Epithelial cell of prostate (primary cell): ENCODE measurements at places on chromosomes 3 and 15.

GRCh38 chr3:3778216-3778615 is 21.0 kb upstream of the LRRN1 start:
- DNase-seq, result no peak

DNA sequence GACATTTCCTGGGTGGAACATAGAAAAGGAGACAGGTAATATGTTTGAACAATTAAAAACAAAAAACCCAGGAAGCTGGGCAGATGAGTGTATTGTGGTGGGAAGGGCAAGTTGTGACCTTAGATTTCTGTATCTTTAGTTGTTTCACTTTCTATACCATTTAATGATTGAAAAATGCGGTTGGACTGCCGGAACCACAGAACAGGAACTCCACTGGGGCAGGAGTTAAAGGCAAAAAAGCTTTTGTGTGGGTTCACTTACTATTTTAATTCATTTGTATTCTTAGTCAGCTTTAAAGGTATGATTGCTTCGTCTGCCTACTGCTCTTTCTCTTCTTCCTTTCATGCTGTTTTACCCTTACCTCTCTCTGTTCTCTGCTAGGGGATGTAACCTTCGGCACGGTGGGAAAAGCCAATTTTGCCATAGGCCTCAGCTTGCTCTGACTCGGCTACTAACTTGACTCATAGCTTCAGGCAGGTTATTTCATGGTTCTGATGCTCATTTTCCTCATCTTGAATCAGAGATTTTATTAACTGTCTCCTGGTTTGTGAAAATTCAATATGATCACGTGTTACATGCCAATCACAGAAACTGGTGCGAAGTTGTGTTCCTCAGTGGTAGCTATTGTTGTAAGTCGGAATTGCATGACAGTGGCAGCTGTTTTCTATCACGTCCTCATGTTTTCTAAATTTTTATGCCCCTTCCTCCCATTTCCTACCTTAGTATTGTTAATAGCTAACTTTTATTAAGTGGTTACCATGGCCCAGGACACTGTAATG is 1.6 kb upstream of the MCTP2 start:
- DNase-seq, result peak; percentile 48

DNA sequence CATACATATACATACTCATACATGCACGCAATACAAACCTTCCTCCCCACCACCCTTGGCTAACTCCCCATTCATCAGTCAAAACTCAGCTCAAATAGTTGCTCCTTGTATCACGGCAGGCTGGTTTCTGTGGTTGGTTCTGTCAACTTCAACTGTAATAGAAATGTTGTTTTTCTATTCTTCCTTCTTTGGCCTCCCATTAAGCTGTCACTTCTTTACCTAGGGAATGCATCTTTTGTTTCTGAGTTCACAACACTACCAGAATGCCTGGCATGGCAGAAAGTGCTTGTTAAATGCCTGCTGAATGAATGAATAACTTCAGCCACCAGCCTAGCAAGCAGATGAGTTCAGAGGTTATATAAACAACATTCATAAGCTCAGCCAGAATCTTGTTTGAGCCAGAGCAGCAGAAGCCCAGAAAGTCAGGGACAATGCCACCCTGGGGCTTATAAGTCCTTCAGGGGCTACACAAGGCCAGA is 63.1 kb downstream of the B3GALNT1 start:
- peak; percentile 29 for DNase-seq

DNA sequence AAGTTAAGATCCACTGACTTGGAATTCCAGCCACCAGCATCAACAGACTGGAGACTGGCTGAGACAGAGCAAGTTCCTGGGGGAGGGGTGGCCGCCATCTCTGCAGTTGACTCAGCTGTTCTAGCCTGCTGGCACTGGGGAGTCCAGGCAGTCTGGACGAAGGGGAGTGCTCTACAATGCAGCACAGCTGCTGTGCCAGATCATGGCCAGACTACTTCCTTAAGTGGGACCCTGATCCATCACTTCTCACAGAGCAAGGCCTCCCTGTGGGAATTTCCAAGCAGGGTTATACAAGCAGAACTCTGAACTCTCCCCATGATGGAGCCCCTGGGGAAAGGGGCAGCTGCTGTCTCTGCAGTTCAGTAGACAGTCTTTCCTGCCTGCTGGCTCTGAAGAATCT is 35.2 kb downstream of the PYGO1 start:
- DNase-seq, result no peak

- no peak for DNase-seq
Measured at GRCh38 chr3:107847791-107848190, 243.0 kb downstream of the CD47 start.

DNA sequence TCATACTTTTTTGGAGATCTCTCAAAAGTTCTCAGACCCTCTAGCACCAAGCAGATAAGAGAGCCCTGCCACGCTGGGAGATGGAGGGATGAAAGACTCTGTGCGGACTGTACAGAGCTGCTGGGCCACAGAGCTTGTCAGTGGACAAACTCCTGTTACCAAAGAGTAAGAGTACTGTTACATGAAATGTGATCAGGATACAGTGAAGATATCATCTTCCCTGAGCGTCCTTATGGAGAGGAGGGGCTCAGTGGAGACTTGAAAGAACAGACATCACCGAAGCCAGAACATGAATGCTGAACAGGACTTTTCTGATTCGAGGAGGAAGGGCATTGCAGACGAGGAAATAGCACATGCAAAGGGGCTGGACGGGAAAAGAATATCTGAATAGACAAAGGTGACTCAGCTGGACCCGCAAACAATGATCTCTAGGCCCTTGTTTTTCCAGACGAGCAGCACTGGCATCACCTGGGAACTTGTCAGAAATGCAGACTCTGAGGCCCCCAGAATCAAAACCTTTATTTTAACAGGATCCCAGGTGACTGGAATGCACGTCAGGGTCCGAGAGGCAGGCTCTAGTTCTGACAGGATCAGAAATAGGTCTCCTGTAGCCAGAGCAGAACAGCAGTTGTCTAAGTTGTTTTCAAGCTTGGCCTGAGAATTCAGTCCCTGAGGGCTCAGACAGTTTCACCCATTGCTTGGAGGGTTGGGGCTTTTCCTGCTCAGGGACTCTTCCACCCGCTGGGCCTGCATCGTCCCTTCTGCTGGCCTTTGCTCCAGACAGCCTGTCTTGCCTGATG is 277.9 kb downstream of the RPLP1 start:
- DNase-seq, result no peak

- DNase-seq, result no peak
Measured at GRCh38 chr3:52393959-52394670, 50.8 kb downstream of the SEMA3G start.

DNA sequence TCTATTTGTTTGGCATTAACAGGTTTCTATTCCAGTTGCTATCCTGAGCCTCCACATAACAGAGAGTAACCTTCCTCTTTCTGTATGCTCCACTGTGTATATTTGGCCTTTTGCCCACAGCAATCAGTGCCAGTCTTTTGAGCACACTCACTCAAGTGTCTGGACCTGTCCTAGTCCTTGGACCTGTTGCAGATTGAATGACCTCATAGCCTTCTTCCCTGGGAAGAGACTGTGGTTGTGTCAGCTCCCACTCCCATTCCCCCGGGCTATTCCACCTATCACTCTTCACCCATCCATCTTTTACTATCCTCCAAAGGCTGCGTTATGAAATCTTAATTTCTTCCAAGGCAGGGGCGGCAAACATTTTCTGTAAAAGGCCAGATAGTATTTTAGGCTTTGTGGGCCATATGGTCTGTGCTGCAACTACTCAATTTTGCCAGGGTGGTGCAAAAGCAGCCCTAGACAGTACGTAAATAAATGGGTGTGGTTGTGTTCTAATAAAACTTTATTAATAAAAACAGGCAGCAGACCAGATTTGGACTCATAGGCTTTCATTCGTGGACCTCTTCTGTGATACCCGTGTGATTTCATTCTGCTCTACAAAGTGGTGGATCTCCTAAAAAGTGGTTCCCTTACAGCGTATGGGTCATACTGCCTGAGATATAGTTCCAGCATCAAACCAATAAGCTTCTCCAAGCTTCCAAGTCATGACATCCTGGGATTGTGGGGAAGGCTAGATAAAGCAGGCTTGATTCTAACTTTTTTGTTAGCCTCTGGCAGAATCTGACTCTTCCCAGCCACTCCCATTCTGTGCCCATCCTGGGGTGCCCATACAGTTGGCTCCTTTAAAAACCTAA is 57.4 kb downstream of the CDAN1 start:
- peak; percentile 90 for DNase-seq

- peak; percentile 10 for DNase-seq
Measured at GRCh38 chr3:45760878-45761711, 35.2 kb downstream of the SLC6A20 start.

GRCh38 chr3:118128886-118129285 is 905.8 kb downstream of the IGSF11 start:
- DNase-seq, result peak; percentile 51

- DNase-seq, result no peak
Measured at GRCh38 chr3:83317605-83318004, 1556.2 kb upstream of the GBE1 start.

- no peak for DNase-seq
Measured at GRCh38 chr3:77648214-77648613, 608.3 kb downstream of the ROBO2 start.

GRCh38 chr3:43014956-43015355 is 35.8 kb downstream of the GASK1A start:
- DNase-seq, result no peak

- no peak for DNase-seq
Measured at GRCh38 chr3:17307482-17307881, 422.7 kb downstream of the PLCL2 start.

- no peak for DNase-seq
Measured at GRCh38 chr15:89912674-89913396, at the start of gene ARPIN. ARPIN (minus strand) TSS chr15:89912952; CDS start chr15:89912835, 117 bp downstream.

GRCh38 chr3:192731233-192731632 is 3.9 kb upstream of the FGF12 start:
- no peak for DNase-seq

GRCh38 chr15:49191892-49192291 is 21.8 kb downstream of the GALK2 start:
- no peak for DNase-seq

DNA sequence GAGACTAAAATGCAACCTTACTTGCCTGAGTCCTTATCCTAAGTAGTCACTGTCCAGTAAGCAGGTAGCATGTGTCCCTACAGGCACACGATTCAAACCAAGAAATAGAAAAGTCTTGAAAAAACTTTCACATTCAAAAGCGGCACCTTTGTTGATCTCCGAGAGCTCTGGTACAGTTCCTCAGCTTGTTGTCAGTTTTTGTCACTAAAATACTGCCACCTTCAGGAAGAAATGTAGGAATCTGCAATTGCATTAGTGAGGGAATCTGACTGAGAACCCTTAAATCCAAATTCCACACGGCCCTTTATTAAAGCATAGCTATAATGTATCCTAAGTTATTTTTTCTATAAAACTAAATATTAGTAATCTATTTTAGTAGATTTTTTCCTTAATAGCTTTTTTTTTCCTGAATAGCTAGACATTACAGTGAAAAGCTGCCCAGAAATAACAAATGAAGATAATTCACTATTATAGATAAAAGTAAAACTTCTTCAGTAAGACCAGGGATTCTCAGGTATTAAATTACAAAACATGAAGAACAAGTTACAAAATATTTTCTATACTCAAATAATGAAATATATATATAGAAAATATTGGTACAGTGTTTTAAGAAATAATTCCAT is 44.0 kb downstream of the CCDC54 start:
- no peak for DNase-seq

- no peak for DNase-seq
Measured at GRCh38 chr15:77839970-77840905, 207.5 kb upstream of the LINGO1 start.
